ENCODE measurements at places on chromosomes 6 and 20.

- no peak for DNase-seq
These were observed 19.5 kb downstream of the RNF24 start for GRCh38 chr20:3995749-3996320.

GRCh38 chr6:35014786-35015185 lies 125.7 kb downstream of the ANKS1A start:
- DNase-seq, result no peak

DNA sequence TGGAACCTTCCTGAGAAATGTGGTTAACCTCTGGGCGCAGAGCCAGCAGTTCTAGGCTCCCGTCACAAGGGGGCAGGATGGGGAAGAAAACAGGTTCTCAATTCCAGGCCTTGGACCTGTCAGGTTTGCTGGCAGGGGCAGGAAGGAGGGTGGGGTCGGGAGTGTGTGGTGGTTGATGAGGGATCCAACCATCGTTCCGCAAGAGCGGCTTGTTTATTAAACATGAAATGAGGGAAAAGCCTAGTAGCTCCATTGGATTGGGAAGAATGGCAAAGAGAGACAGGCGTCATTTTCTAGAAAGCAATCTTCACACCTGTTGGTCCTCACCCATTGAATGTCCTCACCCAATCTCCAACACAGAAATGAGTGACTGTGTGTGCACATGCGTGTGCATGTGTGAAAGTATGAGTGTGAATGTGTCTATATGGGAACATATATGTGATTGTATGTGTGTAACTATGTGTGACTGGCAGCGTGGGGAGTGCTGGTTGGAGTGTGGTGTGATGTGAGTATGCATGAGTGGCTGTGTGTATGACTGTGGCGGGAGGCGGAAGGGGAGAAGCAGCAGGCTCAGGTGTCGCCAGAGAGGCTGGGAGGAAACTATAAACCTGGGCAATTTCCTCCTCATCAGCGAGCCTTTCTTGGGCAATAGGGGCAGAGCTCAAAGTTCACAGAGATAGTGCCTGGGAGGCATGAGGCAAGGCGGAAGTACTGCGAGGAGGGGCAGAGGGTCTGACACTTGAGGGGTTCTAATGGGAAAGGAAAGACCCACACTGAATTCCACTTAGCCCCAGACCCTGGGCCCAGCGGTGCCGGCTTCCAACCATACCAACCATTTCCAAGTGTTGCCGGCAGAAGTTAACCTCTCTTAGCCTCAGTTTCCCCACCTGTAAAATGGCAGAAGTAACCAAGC lies 29.6 kb downstream of the SRSF3 start:
- DNase-seq, result peak; percentile 68

DNA sequence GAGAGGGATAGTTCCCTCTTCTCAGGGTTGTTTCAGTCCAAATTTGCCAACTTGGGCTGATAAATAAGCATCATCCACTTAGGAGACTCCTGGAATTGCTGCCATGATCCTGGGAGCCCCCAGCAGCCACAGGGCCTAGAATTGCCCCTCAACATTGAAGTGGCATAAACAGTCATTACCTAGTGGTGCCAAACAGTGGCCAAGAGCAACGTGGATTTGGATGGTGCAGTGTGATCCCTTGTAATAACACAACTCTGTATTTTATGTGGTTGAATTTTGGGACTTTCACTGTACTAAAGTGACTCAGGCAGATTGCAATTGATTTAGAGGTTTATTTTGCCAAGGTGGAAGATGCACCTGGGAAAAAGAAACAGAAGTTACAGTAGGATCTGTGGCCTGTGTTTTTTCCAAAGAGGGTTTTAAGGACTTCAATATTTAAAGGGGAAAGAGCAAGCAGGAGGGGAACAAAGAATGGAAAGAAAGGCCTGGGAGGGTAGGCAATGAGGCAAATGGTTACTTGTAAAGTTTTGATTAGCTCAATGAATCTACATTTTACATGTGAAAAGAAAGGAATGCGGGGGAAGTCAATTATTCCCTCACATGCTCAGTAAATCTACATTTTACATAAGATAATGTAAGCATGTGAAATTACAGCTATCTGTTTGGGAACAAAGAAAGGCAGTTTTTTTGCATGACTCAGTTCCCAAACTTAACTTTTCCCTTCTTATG lies 168.0 kb upstream of the NOX3 start:
- DNase-seq, result no peak

GRCh38 chr6:71852948-71853347 lies 33.4 kb upstream of the RIMS1 start:
- no peak for DNase-seq

- no peak for DNase-seq
These were observed 7.4 kb downstream of the RPL10A start for GRCh38 chr6:35475573-35475972.

- DNase-seq, result peak; percentile 88
These were observed 19.4 kb upstream of the MRGBP start for GRCh38 chr20:62776692-62777527.

DNA sequence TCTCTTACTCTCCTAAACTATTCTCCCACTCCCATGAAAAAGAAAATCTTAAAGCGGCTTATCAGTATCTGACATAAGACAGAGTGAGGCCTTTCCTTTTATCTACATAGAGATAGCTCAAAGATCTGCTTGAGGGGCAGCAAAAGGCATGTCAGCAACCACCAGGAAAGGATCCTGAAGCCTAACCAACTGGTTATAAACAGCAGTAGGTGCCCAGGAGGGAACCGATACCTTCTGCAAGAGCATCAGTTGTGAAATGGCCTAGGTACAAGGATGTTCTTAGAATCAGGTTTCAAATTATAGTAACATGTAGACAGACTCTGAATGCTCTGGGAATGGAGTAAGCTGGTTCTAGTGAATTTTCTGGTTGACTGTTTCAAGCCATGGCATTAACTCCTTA lies 21.4 kb downstream of the JARID2 start:
- DNase-seq, result no peak

- no peak for DNase-seq
These were observed 131.1 kb downstream of the VEGFA start for GRCh38 chr6:43900916-43901732.

GRCh38 chr6:131780600-131780999 lies 27.2 kb upstream of the ENPP1 start:
- DNase-seq, result no peak

- DNase-seq, result no peak
These were observed 129.9 kb downstream of the HFE start for GRCh38 chr6:26216886-26217713.

- no peak for DNase-seq
These were observed 73.7 kb downstream of the RPP40 start for GRCh38 chr6:4930025-4930691.

- DNase-seq, result peak; percentile 78
These were observed 142.2 kb downstream of the NFATC2 start for GRCh38 chr20:51400051-51400926.

DNA sequence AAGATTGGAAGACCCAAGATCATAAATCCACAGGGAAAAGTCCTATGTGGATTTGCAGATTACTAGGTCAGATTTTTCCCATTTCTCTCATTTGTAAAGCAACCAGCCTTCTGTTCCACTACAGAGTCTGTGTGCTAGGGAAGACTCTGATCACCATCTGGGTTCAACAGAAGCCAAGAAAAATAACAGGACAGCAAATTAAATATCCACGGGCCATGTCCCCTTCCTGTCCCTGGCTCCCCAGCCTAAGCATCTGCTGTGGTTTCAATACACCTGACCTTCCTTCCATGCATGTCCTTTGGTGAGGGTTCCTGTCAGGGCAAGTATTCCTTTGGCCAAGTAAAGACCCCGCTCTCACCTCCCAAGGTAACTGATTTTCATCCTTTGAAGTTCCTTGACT lies 558.8 kb downstream of the KIF16B start:
- DNase-seq, result no peak

DNA sequence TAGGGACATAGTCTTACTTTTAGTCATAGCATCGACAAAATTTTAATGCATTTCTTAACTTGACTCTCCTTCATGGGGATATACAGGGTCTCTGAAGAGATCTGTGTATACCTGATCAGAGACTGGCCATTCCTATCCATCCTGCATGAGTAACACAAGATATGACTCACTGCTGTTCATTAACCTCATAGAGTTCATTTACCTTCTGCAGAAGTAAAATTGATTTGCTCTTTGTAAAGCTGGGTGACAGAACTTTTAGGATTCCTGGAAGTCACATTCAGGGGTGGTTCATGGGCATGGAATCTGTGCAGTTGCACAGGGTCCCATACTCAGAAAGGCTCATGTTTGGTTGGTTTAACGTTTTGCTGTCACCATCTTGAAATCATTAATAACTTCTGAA lies 53.2 kb downstream of the PDE7B start:
- no peak for DNase-seq

GRCh38 chr6:149316108-149316727 lies 1.3 kb upstream of the TAB2 start:
- DNase-seq, result no peak

DNA sequence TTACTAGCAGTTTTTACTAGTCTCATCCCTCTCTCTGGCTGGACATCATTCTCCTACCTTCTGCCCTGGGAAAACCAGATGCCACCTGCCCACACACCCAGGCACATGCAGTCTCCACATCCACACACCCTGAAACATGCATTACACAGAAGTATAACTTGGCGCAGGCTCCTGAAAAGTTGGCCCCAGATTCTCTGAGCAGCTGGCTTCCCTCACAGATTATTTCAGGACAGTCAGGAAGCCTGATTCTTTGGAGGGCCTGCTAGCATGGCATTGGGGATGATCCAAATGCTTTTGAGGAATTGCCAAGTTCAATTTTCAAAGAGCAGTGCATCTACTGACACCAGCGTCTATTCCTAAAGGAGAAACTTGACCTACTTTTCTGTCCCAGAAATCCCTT lies 27.8 kb upstream of the KIF16B start:
- no peak for DNase-seq

DNA sequence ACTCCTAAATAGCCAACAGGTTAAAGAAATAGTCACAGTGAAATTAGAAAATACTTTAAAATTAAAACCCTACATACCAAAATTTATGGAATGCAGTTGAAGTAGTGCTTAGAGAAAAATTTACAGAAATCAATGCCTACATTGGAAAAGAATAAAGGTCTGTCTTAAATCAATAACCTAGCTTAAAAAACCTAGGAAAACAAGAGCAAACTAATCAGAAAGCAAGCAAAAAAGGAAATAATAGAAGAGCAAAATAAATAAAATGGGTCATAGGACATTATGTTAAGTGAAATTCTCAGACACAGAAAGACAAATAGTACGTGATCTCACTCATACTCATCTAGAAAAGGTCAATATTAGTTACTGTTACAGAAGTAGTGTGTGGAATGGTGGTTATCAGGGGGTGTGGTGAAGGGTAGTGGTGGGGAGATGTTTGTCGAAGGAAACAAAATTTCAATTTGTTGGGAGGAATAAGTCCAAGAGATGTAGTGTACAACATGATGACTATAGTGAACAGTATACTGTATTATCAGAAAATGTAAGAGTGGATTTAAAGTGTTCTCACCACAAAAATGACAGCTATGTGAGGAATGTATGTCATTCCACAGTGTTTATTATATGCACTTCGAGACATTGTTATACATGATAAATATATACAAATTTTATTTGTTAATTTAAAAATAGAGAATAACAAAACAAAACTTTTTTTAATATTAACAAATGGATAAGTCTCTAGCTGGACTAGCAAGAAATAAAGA lies 423.6 kb downstream of the CDH26 start:
- no peak for DNase-seq

- DNase-seq, result no peak
These were observed 155.4 kb downstream of the RFPL4B start for GRCh38 chr6:112502351-112503090.

DNA sequence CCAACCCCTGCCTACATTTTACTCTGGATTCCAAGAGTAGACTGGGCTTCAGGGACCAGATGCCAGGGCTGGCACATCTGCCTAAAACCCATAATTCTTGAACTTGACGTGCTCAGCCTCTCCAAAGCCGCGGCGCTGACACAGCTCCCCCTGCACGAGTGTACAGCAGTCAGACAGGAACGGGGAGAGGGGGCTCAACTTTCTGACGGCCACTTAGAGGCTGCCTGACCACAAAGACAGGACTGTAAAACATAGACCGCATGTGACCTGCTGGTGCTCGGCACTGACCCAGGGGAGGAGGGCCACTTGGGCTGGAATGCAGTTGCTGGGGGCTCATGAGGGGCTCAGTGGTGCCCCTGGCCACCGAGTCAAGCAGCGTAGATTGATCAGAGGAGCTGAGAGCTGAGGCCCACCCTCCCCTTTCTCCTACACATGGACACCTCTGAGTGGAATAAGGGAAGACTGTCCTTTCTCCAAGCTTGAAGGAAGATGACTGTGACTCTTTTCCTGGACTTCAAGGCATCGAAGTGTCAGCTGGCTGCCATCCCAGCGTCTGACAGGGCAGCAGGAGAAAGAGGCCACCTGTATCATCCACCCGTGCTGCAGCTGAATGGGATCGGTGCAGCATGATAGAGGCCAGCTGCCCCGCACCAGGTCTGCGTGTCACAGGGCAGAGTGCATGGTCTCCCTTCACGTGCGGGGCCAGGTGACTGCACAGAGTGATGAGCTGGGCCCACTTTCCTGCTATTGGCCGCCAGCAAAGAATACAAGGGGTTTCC lies 171.3 kb upstream of the AGPAT4 start:
- no peak for DNase-seq

DNA sequence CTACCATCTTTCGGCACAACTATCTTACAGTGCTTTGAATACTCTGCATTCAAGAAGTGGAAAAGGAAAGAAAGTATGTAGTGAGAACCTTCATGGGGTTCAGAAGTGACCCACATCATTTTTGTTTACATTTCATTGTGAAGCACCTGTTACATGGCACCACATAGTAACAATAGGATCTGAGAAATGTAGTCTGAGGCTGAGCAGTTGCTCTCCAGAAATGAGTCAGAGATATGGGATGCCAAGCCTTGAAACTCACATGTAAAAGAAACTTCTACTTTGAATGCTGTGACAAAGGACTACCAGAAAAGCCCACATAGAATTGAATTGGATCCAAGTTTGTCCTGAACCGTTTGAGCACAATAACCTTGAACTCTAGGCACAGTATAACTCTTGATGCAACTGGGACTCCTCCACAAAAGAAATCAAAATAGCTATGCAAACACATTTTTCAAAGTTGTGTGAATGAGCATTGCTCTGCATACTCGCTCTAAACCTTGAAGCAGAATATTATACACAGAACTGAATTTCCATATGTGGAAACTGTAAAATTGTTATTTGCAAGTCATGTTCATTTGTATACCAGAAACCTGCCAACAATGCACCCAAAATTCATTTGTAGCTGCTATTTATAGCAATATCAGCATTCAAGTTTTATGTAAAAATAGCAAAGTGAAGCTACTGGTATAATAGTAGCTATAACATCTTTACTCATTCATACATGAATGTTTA lies 400.9 kb upstream of the POU3F2 start:
- DNase-seq, result no peak

GRCh38 chr6:14241255-14242070 lies 123.9 kb downstream of the CD83 start:
- no peak for DNase-seq
